Cerebellum (tissue), 4 donors: ENCODE measurements at places on chromosomes 13 and 19.

DNA sequence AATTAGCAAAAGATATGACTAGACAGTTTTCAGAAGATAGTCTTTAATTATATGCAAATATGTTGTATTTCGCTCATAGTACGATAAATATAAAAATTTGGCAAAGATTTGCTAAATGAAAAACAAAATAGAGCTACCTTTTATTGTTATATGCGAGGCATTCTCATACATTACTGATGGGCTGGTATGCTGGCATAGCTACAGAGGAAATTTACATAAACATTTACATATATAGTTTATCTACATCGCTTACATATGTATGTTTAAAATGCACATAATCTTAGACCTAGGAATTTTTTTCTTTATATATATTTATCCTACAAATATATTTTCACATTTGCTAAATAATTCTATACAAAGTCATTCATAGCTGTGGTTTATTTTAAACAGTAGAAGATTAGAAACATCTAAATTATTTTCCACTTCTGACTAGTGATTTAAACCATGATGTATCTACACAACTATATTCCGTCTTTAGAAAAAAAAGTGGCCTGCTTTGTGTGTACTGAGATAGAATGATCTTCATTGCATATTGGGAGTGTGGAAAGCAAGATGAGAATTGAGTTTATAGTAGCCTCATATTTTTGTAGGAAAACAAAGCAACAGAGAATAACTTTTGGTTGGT, 1345.0 kb upstream of the SLC10A2 start:
- DNase-seq: no peak

DNA sequence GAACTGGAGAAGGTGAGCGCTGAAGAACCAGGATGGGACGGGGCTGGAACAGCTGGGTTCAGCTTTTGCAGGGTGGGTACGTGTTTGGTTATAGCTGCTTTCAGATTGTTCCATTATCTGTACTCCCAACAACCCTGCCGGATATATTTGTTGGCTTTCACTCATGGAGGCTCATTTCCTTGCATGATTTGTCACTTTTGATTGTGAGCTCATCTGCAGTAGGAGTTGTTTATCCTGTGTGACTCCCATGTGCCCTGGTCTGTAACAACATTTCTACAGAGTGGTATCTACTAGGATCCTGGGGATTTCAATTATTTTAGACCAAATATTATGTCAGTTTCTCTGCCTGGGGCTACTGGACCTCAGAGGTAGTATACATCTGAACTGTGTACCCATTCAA, 5.4 kb downstream of the ARL11 start:
- DNase-seq: no peak

GRCh38 chr19:39408392-39409207, 2.0 kb downstream of the ZFP36 start:
- no peak for DNase-seq

DNA sequence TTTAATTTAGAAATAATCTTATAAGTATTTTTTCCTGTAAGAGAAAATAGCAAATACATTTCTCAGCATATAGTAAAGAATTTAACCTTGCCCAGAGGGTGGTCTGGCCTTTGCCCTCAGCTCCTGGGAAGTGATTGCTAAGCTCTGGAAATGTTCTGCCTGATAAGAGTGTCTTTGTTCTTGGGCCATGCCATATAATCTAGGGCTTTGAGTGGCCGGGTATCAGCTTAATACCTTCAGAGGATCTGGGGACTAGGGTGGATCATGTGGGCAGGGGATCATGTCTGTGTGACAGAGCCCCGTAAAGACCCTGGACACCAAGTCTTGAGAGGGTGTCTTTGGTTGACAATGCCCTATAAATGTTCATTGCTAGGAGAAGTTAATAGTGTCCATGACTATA, 1032.4 kb upstream of the MIR17HG start:
- DNase-seq: no peak

DNA sequence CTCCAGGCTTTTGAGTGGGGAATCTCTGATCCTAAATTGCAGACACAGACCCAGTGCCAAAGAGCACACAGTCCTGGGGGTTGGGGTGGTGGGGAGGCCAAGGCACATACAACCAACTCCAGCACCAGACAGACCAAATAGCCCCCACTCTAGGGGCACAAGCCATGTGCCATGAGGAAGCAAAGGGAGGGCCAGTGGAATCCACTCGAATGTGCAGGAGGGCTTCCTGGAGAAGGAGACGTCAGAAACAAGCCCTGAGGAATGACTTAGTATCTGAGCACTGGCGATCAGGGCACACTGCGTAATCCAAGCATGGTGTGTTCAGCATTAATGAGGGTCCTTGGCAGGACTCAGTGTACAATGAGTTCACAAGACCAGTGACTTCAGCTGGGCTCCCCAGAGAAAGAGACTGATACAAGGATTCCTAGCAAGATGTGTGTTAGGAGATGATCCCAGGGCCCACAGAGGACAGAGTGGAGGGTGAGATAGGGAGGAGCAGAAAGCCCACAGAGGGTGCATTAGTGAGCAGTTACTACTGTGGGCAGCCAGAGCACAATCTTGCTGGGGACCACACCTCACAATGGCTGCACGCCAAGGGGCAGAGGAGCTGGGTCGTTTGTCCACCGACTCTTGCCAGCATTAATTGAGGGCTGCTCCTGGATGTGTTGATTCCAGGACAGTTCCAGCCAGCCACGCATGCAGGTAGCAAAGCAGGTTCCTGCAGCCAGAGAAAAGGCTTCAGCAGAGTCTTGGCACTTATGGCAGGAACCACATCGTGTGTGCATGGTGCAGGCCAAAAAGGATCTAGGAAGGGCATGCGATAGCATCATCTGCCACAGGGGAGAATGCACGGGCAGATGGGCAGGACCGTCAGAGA, 152.6 kb upstream of the VSTM2B start:
- peak; percentile 64 for DNase-seq

- no peak for DNase-seq
These were observed 1138.2 kb downstream of the UQCRFS1 start for GRCh38 chr19:28074773-28075172.

GRCh38 chr13:30718661-30719524, 16.4 kb upstream of the ALOX5AP start:
- no peak for DNase-seq

- DNase-seq: no peak
These were observed 66.1 kb downstream of the RFX2 start for GRCh38 chr19:6044056-6044805.

DNA sequence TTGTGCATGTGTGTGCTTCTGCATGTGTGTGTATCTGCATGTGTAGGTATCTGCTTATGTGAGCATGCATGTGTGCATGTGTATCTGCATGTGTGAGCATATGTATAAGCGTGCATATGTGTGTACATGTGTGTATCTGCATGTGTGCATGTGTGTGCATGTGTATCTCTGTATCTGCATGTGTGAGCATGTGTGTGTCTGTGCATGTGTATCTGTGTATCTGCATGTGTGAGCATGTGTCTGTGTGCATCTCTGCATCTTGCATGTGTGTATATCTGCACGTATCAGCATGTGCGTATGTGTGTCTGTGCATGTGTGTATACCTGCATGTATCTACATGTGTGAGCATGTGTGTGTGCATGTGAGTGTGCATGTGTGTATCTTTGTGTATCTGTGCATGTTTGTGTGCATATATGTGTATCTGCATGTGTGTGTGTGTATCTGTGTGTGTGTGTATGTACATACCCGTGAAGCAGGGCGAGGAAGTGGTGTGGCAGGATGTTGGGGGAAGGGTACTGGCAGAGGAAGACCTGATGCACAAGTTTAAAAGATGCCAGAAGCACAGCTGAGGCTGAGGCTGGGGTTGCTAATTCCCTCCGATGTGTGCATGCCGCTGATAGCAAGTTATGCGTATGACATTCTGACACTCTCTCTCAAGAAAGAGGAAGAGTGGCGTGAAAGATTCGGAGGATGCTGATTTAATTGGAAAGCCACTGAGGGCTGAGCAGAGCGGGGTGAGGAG, 64.2 kb downstream of the TEX29 start:
- DNase-seq: no peak

DNA sequence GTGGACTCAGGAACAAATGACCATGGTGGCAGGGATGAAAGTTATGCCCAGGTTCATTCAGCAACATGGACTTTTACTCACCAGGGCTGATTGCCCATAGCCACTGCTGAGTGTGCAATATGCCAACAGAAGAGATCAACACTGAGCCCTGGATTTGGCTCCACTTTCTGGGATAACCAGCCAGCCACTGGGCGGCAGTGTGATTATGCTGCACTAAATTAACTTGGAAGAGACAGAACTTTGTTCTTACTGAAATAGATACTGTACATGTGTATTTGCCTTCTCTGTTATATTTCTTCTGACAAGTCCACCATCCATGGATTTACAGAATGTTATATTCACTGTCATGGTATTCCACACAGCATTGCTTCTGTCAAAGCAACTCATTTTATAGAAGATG, 257.4 kb downstream of the TDRD3 start:
- DNase-seq: no peak

DNA sequence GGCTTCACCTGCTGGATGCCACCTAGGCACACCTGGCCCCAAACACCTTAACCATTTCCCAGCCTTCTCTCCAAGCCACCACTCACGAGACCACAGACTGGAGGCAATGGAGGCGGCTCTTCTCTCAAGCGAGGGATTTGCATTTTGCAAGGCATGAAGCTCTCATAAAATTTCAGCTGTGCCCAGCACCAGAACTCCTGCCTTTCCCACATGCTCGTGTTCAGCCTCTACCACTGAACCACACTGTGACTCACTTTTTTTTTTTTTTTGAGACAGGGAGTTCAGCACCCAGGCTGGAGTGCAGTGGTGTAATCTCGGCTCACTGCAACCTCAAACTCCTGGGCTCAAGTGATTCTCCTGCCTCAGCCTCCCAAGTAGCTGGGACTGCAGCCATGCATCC, 10.6 kb downstream of the NANOS3 start:
- no peak for DNase-seq

GRCh38 chr19:51550848-51551672, 19.6 kb upstream of the SIGLEC6 start:
- no peak for DNase-seq

DNA sequence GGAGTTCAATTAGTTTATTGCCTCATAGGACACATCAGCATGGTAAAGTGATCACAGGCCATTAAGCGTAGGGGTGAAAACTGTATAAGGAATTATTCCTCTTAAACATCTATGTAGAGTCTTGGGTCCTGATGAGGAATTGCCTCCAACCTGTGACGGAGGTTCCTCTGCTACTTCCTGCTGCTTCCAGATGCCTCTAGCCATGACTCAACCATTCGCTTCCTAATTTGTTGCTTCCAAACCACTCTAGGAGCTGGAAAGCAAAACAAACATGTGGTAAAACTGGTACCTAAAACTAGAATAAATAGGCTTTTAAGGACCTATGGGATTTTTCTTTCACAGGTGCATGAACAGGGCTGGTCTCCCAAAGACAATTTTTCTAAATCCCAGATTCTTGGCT, 253.8 kb downstream of the KLF12 start:
- DNase-seq: no peak

GRCh38 chr19:9538183-9539058, at the start of gene ZNF426:
Gene ZNF426 (minus strand): TSS chr19:9538645. CDS start chr19:9536232, 2,413 bp downstream.
- DNase-seq: peak; percentile 87

- DNase-seq: no peak
These were observed 8.1 kb upstream of the BCL3 start for GRCh38 chr19:44740351-44740824.

DNA sequence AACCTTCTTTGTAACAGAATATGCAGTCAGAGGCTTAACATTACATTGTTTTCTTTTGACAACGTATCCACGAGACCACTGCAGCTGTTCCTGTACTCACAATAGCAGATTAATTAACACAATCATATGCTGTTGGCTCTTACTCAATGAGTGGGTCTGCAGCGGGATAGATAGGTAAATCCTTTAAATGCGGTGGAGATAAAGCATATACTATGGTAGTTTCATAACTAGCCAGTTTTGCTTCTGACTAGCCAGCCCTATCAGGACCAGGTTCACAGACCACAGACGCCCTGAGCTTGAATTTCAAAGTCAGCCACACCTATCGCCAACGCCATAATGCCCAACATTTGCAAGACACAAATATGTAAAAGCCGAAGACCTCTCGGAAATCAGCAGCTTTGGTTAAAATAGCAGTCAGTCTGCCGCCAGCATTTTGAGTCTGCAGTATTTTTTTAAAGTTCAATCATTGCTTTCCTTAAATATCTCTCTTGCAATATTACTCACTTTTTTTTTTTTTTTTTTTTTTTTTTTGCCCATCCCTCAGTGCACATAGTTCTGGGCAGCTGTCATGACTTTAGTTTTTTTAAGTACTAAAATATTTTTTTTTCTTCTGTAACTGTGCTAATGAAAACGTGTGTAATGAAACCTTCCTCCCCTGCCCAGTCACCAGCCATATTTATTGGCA, 120.5 kb downstream of the ZNF536 start:
- DNase-seq: no peak

DNA sequence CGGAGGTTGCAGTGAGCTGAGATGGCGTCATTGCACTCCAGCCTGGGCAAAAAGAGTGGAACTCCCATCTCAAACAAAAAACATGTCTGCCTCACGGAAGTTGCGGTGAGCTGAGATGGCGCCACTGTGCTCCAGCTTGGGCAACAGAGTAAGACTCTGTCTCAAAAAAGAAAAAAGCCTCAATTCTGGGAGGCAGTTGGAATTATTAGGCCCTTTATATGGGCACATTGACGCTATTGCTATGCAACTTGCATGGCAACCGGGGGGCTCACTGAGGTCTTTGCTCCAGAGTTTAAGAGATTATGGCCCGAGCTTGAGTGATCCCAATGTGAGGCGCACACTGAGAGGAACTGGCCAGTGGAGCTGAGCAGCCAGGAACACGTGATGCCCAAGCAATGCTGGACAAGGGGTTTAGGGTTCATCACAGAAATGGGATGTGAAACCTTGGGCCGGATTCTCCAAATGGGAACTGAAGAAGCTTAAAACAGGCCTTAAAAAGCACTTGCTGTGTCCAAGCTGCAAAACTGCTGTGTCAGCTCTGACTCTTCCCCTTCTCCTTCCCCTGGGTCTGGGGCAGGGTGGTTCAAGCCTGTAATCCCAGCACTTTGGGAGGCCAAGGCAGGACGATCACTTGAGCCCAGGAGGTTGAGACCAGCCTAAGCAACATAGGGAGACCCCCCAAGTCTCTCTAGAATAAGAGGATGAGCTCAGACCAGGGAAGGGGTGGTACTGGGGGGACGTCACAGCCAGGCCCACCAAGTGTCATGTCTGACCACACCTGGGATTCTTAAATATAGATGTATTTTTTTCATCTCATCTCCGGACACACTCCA, 2.5 kb downstream of the FTL start:
- DNase-seq: no peak
